ENCODE measurements at places on chromosomes 7 and 10. TPM values are rescaled to one million over a fixed set of nuclear protein-coding genes. Genes with fewer than 3 reads are reported as not detected.

Gene CALHM3
- total RNA-seq = not detected

Gene VIM
- 326 TPM for total RNA-seq

Gene CASD1
- 39.7 TPM for total RNA-seq

GRCh38 chr7:113649556-113649955 is 269.3 kb downstream of the PPP1R3A start:
- no peak for DNase-seq
